ENCODE measurements at places on chromosomes 2 and 18.

- DNase-seq, result no peak
Observed at GRCh38 chr2:119222213-119222612, 1.4 kb upstream of the STEAP3 start.

DNA sequence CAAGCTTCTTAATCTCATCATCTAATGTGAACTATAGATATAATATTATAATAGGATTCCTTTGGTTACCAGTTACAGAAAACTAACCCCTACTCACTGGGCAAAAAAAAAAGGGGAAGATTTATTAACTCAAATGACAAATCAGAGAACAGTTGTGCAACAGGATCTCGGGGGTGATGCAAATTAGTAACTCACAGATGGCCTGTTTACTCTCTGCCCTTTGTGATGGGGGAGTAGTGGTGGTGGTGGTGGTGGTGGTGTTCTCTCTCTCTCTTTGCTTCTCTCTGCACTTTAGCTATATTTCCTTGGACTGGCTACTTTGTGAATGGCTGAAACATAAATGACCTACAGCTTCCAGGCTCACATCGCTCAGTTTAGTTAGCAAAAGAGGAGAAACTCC, 59.0 kb downstream of the TMEM247 start:
- peak; percentile 92 for DNase-seq

GRCh38 chr18:59456657-59457056, 97.6 kb upstream of the LMAN1 start:
- no peak for DNase-seq

GRCh38 chr2:73072129-73072395, 550 bp upstream of the SFXN5 start:
- DNase-seq, result peak; percentile 43

DNA sequence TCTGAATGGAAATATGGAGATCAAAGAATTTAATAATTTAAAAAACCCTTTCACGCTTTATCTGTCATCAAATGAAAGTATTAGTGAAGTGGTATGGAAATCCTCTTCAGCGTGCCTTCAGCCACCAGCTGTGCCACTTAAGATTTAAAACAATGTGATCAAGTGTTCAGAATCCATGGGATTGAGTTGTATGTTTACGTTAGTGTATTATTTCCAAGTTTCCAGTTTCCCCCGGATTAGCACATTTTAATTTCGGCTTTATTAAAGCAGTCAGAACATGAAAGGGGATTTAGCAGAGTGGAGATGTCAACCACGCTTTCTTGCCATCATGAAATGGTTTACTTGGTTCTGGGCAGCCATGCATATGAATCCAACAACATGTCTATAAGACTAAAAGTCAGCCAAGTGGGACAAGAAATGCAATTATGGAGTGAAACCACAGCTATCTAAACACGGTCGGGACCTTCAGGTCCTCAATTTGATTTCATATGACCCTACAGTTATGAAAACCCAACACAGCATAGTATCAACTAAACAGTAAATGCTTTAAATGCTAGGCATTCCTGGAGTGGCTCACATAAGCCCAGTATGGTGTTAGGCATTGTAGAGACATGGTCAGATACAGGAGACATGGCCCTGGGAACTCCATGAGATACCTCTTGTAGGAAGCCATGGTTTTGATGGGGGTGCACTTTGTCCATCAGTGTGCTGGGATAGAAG, 224.9 kb upstream of the EPAS1 start:
- DNase-seq, result no peak

- DNase-seq, result no peak
Observed at GRCh38 chr2:170140561-170140960, 37.4 kb upstream of the MYO3B start.

DNA sequence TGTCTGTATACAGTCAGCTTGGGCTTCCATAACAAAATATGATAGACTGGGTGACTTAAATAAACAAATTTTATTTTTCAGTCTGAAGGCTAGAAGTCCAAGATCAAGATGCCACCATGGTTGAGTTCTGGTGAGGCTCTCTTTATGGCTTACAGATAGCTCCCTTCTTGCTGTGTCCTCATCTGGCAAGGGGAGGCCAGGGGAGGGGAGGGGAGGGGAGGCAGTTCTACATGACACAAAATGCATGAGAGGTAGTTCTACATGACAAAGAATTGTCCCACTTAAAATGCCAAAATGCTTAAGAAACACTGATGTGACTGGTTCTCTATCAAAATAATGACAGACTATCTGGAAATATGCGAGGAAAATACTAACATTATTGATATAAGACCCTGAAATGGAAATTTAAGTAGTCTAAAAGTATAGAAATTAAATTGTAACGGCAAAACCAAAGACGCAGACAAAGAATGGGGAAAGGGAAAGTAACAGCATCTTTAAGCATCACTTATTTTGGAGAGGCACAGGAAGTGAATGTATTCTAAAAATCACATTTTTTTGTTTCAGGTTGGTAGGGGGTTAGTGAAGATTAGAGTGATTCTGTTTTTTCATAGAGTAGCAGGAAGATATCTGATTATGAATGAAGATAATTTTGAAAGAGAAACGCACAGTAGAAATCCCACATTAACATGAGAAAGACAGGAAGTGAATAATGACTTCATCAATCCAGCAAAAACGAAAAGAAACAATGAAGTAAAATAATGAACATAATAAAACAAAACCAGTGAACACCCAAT, 131.4 kb downstream of the STRN start:
- DNase-seq, result no peak

DNA sequence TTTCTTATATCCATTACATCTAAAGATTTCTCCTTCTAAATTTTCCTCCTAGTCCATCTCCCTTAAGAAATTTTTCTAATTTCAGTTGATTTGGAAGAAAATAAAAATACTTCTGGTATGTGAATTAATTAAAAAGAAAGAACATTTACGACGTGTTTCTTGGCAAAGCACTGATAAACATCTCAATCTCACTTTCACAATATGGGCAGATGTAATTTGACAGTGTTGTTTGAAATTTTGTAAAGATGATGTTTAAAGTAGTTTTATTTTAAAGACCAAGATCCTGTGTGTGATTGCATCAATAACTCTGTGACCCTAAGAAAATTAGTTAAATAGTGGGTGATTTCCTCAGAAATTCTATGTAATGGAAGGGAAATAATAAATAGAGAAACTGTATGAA, 510.0 kb downstream of the PARD3B start:
- no peak for DNase-seq

DNA sequence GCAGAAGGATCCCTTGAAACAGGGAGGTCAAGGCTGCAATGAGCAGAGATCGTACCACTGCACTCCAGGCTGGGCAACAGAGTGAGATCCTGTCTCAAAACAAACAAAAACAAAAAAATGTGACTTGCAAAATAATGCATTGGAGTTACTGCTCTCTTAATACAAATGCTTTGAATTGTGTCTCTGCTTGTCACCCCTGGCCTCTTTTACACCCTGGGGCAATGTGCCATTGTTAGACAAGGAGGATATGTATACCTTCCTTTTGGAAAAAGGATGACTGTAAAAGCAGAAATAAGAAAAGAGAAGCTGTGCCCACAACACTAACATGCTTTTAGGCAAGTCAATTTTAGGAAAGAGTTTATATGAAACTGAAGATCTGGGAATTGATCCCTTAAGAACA, 20.8 kb upstream of the C2orf74 start:
- DNase-seq, result no peak

DNA sequence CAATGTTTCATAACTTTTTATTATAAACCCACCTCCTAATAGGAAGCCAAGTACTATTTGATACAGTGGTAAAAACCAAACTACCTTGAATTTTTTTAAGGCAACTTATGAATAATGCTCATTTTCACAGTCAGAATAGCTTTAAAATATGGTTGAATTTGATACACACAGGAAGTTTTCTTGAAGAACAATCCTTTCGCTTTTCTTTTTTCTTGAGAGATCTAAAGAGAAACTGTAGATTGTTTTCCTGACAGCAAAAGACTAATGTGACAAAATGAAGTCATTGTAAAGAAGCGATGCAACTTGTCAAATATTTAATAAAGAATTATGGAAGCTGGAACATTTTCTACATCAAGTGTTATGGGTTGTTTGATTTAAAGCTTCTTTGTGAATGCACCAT, 227.7 kb downstream of the ALPK2 start:
- DNase-seq, result no peak

- DNase-seq, result no peak
Observed at GRCh38 chr18:29749704-29750103, 1292.8 kb downstream of the DSC3 start.

DNA sequence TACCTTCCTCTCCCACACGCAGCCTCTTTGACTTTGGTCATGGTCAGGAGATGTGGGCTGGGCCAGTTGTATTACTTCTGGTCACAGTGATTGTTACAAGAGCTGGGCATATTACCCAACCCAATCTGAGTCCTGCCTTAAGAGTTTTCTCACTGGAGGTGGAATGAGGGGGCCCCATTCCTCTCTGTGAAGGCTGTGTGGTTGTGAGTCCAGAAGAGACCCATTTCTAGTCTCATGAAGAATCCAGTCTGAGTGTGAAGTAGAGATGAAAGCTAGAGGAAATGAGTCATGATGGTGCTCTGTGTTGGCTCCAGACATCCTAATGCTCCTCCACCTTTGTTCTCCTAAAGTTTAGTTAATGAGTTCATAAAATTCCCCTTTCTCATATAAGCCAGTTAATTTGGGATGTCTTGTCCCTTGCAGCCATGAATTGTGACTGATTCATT, 50.8 kb upstream of the RASGRP3 start:
- DNase-seq, result peak; percentile 61

DNA sequence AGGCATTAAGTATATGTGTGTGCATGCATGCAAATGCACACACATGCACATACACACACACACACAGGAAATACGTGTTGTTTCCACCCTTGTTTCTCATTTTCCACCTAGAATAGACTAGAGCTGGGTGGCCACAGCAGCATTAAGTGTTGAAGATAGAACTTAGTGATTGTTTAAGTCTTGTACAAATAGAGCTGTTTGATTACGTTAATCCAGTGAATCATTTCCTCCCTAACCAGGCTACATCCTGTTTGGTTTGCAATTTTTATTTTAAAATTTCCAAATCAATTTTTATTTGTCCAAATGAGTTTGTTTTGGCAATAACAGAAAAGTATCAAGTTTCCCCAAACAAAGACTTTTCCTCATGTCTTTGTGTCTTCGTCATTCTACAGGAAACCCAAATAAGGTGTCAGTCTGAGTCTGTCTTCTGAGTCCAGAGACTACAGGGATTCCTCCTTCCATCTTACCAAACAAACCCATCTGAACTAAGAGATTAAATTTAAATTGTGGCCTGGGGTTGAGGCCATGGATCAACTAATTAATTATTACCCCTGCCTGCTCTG, 74.6 kb upstream of the GALNT5 start:
- peak; percentile 66 for DNase-seq

GRCh38 chr2:120448961-120449810, 103.2 kb downstream of the INHBB start:
- DNase-seq, result no peak

DNA sequence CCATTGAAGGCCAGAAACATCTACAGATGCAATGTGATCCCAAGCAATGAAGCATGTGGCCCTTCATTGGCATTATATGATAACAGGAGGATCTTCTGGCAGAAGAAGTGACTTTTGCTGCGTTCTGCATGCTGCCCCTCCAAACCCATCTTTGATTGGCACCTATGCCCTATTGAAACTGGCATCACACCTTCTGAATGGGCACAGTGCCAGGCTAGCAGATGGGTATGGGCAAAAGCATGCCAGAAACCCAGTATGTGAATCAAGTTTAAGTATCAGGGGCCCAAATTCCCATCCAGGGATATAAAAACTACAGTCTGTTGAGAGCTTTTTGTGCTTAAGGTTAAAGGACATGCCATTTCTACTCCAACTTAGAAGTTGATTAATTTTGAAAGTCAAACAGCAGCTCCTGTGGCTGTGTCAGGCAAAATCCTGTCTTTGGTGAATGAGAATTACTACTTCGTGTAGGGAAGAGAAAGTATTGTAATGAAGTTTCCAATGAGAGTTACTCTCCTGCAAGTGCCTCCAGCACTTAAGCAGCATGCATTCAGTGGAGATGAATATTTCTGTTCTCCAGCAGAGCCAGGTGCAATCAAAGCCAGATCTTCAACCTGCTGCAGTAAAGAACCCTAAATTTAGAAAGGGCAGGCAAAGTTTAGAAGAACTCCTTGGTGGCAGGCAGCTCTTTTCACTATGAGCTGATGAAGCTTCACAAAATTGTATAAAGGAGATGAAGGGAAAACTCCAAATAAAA, 8.6 kb downstream of the VRK2 start:
- DNase-seq, result no peak

- no peak for DNase-seq
Observed at GRCh38 chr2:105886687-105887086, 142.0 kb downstream of the NCK2 start.

GRCh38 chr2:18560797-18561085, 288 bp upstream of the RDH14 start:
- no peak for DNase-seq

DNA sequence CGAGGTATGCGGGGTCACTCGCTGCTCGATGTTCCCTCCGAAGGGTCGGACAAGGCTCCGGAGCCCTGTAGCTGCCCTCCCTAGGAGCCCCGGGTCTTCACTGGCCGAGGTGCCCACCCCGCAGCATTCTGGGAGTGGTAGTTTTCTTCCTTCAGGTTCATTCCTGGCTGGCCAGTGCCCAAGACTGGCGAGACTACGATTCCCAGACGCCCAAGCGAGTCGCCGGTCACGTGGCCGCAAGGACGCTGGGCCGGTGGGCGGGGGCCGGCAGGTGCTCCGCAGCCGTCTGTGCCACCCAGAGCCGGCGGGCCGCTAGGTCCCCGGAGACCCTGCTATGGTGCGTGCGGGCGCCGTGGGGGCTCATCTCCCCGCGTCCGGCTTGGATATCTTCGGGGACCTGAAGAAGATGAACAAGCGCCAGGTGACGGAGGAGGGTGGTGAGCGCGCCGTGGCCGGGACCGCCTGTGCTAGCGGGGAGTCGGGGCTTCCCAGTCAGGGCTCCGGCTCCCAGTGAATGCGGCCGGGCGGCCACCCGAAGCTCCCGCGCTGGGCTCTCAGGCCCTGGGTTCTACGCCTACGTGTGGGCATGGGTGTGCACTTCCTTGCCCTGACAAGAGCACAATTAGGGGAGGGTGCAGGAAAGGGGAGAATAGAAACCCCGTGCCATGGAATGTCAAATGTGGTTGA, at the start of gene SEC11C:
Gene SEC11C, plus strand, starts transcription at position 270 of the 687 bp plus-strand sequence. Its CDS starts 65 bp downstream, at position 335.
- peak; percentile 97 for DNase-seq
